ENCODE measurements at places on chromosomes 11 and 22.

GRCh38 chr11:121466063-121466794, 13.5 kb upstream of the SORL1-AS1 start:
- peak; percentile 95 for DNase-seq

DNA sequence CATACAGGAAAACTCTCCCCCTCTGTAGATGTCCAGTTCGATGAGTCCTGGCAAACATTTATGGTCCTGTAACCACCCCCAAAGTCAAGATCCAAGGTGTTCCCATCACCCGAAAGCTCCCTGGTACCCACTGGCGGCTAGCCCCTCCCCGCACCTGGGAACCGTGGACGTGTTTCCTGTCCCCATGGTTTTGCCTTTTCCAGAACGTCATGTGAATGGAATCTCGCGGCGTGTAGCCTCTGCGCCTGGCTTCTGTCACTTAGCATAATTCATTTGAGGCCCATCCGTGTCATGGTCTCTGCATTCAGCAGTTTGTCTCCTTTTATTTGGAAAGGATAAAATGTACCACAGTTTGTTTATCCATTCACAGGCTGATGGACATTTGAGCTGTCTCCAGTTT, 106.3 kb downstream of the KCNQ1 start:
- DNase-seq = no peak

DNA sequence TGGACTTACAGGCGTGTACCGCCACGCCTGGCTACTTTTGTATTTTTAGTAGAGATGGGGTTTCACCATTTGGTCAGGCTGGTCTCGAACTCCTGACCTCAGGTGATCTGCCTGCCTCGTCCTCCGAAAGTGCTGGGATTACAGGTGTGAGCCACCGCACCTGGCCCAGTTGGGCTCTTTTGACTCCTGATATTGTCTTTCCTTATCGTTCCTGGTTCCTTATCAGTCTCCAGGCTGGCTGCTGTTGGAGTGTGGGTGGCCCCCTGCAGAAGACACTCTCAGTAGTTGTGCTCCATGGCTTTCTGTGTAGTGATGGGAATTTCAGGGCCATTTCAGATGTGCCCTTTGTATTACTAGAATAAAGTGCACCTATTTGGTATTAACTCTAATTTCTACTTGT, 55.3 kb downstream of the C22orf31 start:
- no peak for DNase-seq

GRCh38 chr11:76313271-76313670, 67.7 kb downstream of the THAP12 start:
- no peak for DNase-seq

DNA sequence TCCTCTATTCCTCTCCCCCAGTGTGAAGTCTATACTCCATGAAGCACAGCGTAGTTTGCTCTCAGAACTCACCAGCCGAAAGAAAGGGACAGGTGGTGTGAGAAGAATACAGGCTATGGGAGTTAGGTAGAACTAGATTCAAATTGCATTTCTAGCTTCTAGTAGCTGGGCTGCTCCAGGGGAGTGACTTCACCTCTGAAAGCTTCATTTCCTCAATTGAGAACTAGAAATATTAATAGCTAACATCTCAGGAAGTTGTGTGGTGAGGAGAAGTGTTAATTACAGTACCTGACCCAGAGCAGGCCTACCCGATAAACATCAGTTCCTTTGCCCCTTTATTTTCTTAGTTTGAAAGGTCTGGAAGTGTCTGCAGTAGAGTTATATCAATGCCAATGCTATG, 484.7 kb upstream of the TENM4 start:
- no peak for DNase-seq

DNA sequence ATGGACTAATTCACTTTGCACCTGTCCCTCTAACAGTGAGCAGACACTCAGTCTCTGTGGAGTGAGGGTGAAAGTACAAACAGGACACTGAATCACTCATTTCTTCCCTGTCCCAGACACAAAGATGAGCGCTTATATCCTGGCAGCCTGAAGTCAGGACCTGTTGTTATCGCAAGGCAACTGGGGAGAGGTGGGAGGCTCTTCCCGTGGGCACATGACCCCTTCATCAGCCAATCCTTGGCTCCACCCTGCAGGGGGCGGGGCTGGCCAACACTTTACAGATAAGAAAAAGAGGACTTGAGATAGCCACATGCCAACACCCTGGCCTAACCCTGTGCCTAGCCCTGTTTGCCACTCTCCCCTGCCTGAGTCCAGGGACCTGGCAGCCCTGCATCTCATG, 29.5 kb upstream of the TESMIN start:
- no peak for DNase-seq

GRCh38 chr11:117044287-117045035, 53.8 kb downstream of the SIK3 start:
- no peak for DNase-seq

DNA sequence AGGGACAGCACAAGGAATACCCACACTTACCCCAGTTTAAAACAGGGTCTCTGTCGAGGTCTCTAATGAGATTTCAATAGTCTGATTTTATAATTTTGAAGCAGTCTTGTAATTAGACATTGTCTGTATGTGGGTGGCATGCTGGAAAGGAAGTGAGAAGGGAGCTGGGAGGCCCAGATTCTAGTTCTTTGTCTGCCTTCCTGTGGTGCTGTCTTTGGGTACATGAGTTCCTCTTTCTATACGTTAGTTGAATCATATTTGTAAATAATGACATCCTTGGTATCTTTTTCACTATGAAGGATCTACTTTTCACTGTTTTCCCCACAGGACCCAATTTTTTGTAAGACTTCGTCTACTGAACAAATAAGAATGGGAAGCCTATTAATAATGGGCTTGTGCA, 42.0 kb upstream of the TENM4 start:
- no peak for DNase-seq

GRCh38 chr11:47175746-47176327, 842 bp downstream of the ARFGAP2 start:
- no peak for DNase-seq

GRCh38 chr11:27995083-27995482, 112.9 kb downstream of the KIF18A start:
- DNase-seq = no peak

DNA sequence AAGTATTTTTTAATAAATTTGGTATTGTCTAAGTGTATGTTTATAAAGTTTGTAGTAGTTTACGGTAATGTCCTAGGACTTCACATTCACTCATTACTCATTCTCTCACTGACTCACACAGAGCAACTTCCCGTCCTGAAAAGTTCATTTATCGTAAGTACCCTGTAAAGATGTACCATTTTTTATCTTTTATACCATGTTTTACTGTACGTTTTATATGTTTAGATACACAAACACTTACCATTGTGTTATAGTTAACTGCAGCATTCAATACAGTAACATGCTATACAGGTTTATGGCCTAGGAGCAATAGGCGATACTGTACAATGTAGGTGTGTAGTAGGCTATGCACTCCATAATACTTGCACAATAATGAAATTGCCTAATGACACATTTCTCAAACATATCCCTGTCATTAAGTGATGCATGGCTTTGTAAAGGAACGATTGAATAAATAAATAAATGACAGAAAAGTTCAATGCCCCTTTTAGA, 12.5 kb upstream of the CARD18 start:
- peak; percentile 74 for DNase-seq

GRCh38 chr11:116122697-116123472, 618.7 kb upstream of the CADM1 start:
- no peak for DNase-seq

GRCh38 chr11:110508786-110509185, 79.0 kb downstream of the FDX1 start:
- no peak for DNase-seq

DNA sequence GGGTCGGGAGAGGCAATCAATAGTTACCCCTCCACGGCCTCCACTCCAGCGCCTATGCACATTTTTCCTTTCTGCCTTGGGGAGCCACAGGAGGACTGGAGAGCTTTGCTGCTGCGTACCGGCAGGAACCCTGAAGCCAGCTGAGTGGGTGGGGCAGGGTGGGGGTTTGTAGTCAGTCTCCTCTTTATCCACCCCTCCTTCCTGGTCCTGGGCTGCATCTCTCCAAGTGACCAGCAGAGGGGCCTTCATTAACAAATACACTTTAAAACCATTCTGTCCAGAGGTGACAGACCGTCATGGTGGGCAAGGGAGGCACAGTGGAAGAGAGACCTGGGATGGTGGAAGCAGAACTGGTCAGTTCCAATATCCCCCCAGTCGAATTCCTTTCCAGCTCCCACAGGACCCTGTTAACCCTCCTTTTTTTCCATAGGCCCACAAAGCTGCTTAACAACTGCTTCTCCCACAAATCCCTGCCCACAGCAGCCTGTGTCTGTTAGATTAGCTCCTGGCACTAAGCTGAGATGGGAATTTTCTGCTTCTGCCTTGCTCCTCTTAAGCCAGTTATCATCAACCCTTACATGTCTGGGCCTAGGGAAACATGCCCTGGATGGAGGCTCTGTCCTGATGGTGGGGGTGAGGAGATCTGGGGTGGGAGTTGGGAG, 3.9 kb upstream of the ABCG4 start:
- DNase-seq = peak; percentile 47

- DNase-seq = no peak
Measured at GRCh38 chr11:65698205-65698604, 13.8 kb upstream of the KAT5 start.

DNA sequence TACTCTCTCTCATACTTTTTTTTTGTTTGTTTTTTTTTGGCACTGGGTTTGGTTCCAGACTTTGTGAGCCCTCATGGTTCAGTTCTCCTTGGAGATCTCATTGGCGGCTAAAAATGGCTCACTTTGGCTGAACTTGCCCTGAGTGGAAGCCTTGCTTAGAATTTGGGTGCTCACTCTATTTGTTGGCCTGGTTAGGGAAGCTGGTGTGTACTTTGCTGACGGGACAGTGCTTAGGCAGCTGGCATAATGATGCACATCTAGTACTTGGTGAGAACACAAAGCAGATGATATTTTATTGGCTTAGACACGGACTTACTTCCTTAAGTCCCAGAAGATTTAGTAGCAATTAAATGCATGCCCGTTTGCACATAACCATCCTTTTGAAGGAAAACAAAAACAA, 66.5 kb upstream of the GRAMD1B start:
- DNase-seq = no peak

- DNase-seq = peak; percentile 57
Measured at GRCh38 chr22:17712441-17712840, 61.8 kb downstream of the BID start.

DNA sequence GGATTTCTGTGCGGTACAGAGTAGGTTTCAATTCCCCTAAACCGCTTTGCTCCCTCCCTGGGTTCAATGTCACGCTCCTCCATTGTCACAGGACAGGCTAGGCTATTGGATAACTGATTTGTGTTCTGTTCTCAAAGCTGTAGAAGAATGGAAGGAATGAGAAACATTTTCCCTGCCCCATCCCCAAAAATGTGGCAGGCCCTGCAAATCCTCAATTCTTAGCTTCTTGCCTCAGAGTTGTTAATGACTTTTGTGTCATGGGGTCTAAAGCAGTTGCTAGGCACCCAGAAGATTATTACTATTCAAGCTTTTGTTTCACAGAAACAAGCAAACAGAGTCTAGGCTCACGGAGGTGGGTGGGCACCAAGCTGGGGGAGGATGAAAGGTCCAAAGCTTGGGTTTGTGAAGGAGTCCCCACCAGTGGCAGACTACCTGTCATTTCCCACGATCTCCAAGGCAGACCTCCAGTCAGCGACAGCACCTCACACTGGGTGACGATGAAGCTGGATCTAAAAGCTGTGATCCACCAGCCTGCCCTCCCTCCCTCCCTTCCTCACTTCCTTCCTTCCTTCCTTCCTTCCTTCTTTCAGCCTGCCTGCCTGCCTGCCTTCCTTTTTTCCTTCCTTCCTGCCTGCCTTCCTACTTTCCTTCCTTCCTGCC, 1080.2 kb downstream of the OPCML start:
- DNase-seq = peak; percentile 22

DNA sequence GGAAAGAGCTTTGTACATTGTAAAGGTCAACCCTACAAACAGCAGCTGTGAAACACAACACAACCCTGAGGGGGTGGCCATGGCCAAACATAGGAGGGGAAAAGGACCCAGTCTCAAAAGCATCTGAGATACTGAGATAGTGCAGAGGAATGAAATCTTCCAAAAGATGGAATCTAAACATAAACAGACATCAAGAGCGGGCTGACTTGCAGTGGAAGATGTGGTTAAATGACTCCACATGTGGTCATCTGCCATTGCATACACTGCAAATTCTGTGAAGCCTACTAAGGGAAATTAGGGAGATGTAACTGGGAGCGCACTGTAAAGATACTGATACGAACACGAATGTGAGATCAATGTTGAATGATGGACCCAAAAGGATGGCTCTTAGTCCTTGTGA, 22.0 kb downstream of the BDNF start:
- peak; percentile 63 for DNase-seq

DNA sequence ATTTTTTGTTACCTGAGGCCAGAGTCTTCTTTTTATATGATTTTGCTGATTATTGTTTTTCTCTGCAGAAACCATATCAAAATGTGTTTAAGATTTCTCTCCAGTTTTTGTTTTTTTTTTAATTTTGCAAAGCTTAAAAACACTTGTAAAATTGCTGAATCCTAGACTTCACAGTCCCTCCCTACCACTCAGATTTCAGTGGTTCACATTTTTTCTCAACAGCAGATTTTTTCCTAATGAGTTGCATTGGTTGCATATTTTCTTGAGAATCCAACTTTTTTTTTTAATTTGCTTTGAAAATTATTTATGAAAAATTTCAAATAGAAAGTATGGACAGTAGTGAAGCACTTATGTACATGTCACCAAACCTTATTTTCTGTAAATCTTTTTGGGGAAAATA, 5.8 kb downstream of the ARL14EP start:
- peak; percentile 44 for DNase-seq

- DNase-seq = no peak
Measured at GRCh38 chr11:57377107-57377506, 3.8 kb downstream of the PRG3 start.

DNA sequence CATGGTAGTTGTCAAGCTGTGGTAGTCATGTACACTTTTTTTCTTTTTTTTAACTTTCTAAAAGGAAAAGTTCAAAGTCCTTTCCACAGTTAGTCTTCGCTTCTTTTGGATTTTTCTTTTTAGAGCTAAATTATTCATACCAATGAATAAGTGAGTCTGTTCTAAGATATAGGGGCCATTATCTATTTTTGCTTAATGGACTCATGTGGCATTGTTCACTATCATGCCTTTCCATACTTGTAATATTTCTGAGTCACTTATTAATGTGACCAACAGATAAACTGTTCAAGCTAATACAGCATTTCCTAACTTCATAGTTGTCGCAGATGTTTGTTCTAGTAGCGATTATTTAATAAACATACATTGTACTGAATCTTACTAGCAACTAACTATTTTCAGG, 8.0 kb upstream of the B3GNT6 start:
- DNase-seq = no peak

GRCh38 chr11:81966340-81966739, 767.3 kb downstream of the FAM181B start:
- no peak for DNase-seq
